Esophagus muscularis mucosa (tissue), 4 donors: ENCODE measurements at places on chromosomes 12 and 14. TPM values are rescaled to one million over a fixed set of nuclear protein-coding genes. Genes with fewer than 3 reads are reported as not detected.

GTF2A1 gene
- total RNA-seq: 28.1 TPM

DNA sequence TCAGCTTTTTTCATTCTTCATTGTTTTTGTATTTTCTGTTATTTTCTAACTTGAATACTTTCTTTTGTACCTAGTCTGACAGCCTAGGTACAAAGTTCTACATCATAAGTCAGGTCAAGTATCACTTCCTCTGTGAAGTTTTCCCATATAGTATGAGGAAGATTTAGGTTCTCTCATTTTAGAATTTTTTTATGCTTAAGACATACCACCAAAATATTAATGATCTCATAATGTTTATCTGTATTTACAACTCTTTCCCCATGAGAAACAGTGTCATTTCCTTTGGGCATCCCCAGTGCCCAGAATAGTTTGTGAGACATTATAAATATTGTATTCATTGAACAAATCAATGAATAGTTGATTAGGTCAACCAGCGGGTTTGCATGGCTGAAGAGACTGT lies 3.1 kb upstream of the ATF7IP start:
- no peaks in the 10 kb centered on the region for H3K4me1 ChIP-seq
- no peaks in the 10 kb centered on the region for H3K36me3 ChIP-seq
- no peak for DNase-seq
- H3K4me3 ChIP-seq: no peak overlapping the region
- H3K27me3 ChIP-seq: no peaks in the 10 kb centered on the region

DNA sequence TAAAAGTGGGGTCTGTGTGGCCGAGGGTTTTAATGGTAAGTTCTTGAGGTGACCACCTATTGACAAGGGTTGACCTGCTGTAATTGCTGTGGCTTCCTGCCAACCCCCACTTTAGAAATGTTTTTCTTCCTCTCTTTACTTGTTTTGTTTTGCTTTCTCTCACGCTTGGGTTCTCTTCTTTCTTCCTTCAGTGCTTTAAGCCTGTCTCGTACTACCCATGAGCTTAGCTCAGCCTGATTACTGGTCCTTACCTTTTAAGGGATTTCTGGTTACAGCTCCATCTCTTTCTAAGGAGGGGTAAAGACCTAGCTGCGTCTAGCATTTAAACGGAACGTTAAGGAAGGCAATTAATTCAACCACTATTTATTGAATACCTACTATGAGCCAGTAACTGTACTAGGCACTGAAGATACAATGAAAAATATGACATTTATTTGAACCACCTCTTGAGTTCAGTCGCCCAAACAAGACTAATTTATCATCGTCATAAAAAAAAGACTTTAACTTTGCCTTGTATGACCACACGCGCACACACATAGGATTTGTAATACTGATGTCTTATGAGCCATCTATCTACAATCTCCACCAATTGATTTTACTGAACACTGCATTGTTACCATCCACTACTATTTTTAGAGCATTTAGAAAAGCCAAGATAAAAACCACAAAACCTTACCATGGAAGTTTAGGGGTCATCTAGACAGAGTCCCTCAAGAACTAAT lies 888 bp upstream of the PPP1R12A start:
- no peak for DNase-seq
- H3K27ac ChIP-seq: peak overlapping the region; percentile 98
- H3K4me3 ChIP-seq: peak overlapping the region; percentile 99
- peaks cover 27% of the 10 kb centered on the region for H3K4me1 ChIP-seq

DNA sequence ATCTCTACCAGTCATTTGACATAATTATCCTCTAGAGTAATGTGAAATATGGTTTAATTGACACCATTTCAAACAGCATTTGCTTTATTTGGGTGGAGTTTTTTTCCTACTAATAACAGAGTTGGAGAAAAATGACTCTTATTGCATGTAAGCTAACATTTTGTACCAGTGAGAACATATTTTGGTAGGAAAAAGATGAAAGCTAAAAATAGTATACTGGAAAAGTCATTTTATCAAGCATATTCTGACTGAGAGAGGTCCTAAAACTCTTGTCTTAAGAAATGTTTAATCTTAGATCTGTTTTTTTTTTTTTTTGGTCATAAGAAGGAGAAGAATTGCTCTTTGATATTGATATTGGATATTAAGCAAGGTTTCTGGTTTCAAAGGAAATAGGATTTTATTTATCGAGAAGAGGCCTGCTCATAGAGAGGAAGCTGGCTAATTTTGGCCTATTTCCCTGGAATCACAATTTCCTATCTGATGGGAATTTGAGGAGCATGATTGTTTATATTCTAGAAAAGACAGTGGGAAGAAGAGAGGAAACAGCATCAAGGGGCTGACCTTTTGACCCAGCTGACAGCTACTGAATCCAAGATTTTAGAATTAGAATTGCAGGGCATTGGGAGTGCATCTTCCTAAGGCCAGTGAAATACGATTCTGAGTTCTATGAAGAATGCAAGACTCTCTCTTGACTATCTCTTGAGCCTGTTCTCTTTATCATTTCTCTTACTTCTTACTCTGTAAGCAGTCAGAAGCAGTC lies 19.4 kb downstream of the OTOGL start:
- H3K27ac ChIP-seq: peak overlapping the region; percentile 48
- no peaks in the 10 kb centered on the region for H3K27me3 ChIP-seq
- no peak overlapping the region for H3K4me3 ChIP-seq
- no peaks in the 10 kb centered on the region for H3K36me3 ChIP-seq
- no peak for DNase-seq
- peaks cover 21% of the 10 kb centered on the region for H3K4me1 ChIP-seq

DNA sequence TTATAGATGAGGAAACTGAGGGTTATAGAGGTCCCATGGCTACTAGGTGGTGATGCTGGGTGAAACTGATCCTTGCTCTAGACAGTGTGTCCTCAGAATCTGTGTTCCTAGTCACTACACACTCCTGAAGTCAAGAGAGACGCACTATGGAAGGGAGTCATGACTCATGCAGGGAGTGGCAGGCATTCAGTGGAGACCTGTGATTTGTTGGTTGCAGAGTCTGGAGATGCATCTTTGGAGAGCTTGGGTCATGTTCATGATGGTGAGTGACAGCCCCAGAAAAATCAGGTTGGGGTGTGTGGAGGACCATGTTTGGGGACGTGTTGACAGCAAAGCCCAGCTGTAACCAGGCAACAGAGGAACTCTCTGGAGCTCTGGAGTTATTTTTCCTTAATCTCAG lies 38.0 kb upstream of the FBXO21 start:
- H3K36me3 ChIP-seq: no peaks in the 10 kb centered on the region
- H3K4me3 ChIP-seq: no peak overlapping the region
- no peaks in the 10 kb centered on the region for H3K27me3 ChIP-seq
- H3K4me1 ChIP-seq: no peaks in the 10 kb centered on the region
- DNase-seq: no peak

DNA sequence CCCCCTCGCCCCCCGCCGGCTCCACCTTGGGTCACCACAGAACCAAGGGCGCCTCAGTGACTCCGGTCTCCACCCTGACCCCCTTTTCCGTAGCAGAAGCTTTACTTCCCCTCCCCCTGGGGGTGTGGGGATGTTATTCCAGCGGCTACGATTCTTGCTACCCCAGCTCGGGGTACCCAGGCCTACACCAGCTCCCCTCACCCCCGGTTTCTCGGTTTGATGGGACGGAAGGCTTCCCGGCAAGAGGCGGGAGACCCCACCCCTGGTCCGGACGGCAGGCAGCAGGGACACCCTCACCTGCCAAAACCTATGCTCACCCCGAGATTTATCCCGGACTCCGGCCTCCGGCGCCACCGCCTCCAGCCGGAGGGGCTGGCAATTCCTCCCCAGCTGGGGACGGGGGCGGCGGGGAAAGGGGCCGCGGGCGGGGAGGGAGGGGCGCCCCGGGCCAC lies 619 bp downstream of the RAB15 start:
- H3K27ac ChIP-seq: no peak overlapping the region
- no peak for DNase-seq
- H3K4me1 ChIP-seq: peaks cover 21% of the 10 kb centered on the region
- H3K27me3 ChIP-seq: no peaks in the 10 kb centered on the region
- peak overlapping the region; percentile 61 for H3K4me3 ChIP-seq

- H3K4me3 ChIP-seq: peak within 1 kb of the TSS; percentile 89
- DNase-seq: peak; percentile 100
- H3K36me3 ChIP-seq: peaks cover 33% of the 10 kb centered on the region
- peak within 1 kb of the TSS; percentile 100 for H3K27ac ChIP-seq
Measured at GRCh38 chr14:103333754-103334643, at the start of gene EIF5. Gene EIF5, plus strand, starts transcription at chr14:103334237. Its CDS starts 1,624 bp downstream, at chr14:103335861.

GRCh38 chr12:127060310-127060847 lies 1206.6 kb upstream of the TMEM132C start:
- H3K27ac ChIP-seq: no peak overlapping the region
- H3K4me3 ChIP-seq: no peak overlapping the region
- H3K4me1 ChIP-seq: no peaks in the 10 kb centered on the region
- no peak for DNase-seq
- H3K27me3 ChIP-seq: no peaks in the 10 kb centered on the region

GRCh38 chr12:57726884-57727757 lies 11.4 kb downstream of the AGAP2 start:
- DNase-seq: no peak
- H3K27me3 ChIP-seq: peaks cover 18% of the 10 kb centered on the region
- peak overlapping the region; percentile 53 for H3K27ac ChIP-seq
- H3K4me3 ChIP-seq: peak overlapping the region; percentile 63
- H3K4me1 ChIP-seq: peaks cover 20% of the 10 kb centered on the region

- DNase-seq: no peak
- no peak overlapping the region for H3K27ac ChIP-seq
- no peaks in the 10 kb centered on the region for H3K27me3 ChIP-seq
- no peaks in the 10 kb centered on the region for H3K4me1 ChIP-seq
Measured at GRCh38 chr12:98916106-98916505, 271.0 kb downstream of the APAF1 start.

DNA sequence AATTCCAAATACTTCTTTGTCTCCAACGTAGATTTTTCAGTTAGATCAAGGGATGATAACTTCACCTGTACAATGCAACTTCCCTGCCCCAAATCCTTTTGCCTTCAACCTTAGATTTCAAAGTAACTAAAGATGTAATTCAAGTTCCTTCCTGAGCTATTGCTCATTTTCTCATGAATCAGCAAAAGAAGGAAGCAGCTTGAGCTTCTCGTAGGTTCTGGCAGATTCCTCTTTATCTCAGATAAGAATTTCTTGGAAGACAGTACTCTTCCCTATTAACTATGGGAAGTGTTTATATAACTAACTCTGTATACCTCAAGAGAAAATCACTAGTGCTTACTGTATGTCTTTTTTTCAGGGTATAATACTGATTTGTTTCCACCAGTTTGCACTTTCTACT lies 203.8 kb downstream of the RASSF9 start:
- no peak overlapping the region for H3K4me3 ChIP-seq
- DNase-seq: no peak
- no peak overlapping the region for H3K27ac ChIP-seq

GRCh38 chr14:97687944-97688630 lies 890.9 kb downstream of the VRK1 start:
- no peaks in the 10 kb centered on the region for H3K4me1 ChIP-seq
- H3K27ac ChIP-seq: no peak overlapping the region
- no peak overlapping the region for H3K4me3 ChIP-seq
- no peaks in the 10 kb centered on the region for H3K27me3 ChIP-seq

DNA sequence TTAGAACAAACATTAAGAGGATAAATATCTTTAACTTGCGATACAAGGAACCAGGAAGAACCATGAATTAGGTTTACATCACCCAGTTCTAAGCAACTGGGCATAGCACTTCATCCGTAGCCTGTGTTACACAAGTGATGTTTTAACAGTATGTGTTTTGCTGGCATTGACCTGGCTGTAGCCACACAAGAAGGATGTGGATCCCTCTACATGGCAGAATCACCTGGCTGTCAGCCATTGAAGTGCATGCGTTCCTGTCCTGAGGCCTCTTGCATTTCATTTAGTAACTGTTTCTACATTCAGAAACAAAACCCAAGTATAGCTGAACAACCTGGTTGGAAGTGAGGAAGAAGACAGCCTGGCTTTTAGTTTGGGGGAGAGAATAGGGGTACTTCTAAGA lies 72.2 kb downstream of the TGFB3 start:
- H3K27me3 ChIP-seq: no peaks in the 10 kb centered on the region
- H3K4me1 ChIP-seq: peaks cover 17% of the 10 kb centered on the region
- no peaks in the 10 kb centered on the region for H3K36me3 ChIP-seq

GRCh38 chr12:117045160-117046010 lies 53.8 kb downstream of the TESC start:
- H3K27me3 ChIP-seq: no peaks in the 10 kb centered on the region
- peak overlapping the region; percentile 14 for H3K27ac ChIP-seq
- H3K4me1 ChIP-seq: peaks cover 19% of the 10 kb centered on the region
- H3K36me3 ChIP-seq: no peaks in the 10 kb centered on the region

DNA sequence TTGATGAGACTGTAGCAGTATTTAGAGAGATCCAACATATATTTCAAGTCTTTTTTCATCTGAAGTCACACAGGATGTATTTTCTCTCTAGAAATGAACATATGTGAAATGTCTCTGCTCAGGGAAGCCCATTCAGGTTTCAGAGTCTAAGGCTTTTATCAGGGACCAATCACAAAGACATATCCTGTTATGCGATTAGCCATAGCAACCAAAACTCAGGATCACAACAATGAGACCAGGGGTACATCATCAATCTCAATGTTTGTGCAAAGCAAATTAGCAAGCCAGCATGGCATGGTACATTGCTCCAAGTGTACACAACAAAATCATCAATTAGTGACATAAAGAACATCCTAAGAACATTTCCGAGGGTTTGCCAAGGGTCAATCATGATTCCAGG lies 99.2 kb upstream of the AMN1 start:
- H3K4me3 ChIP-seq: no peak overlapping the region
- H3K36me3 ChIP-seq: no peaks in the 10 kb centered on the region
- no peak overlapping the region for H3K27ac ChIP-seq
- no peaks in the 10 kb centered on the region for H3K27me3 ChIP-seq
- no peaks in the 10 kb centered on the region for H3K4me1 ChIP-seq
- DNase-seq: no peak

GRCh38 chr12:612886-613285 lies 50.4 kb downstream of the NINJ2 start:
- no peak for DNase-seq
- H3K36me3 ChIP-seq: no peaks in the 10 kb centered on the region
- H3K4me1 ChIP-seq: peaks cover 12% of the 10 kb centered on the region
- H3K27me3 ChIP-seq: no peaks in the 10 kb centered on the region
- H3K27ac ChIP-seq: no peak overlapping the region

GRCh38 chr14:104821971-104822608 lies 21.2 kb downstream of the ZBTB42 start:
- H3K36me3 ChIP-seq: no peaks in the 10 kb centered on the region
- no peaks in the 10 kb centered on the region for H3K27me3 ChIP-seq
- H3K27ac ChIP-seq: no peak overlapping the region
- no peak overlapping the region for H3K4me3 ChIP-seq
- H3K4me1 ChIP-seq: peaks cover 31% of the 10 kb centered on the region

DNA sequence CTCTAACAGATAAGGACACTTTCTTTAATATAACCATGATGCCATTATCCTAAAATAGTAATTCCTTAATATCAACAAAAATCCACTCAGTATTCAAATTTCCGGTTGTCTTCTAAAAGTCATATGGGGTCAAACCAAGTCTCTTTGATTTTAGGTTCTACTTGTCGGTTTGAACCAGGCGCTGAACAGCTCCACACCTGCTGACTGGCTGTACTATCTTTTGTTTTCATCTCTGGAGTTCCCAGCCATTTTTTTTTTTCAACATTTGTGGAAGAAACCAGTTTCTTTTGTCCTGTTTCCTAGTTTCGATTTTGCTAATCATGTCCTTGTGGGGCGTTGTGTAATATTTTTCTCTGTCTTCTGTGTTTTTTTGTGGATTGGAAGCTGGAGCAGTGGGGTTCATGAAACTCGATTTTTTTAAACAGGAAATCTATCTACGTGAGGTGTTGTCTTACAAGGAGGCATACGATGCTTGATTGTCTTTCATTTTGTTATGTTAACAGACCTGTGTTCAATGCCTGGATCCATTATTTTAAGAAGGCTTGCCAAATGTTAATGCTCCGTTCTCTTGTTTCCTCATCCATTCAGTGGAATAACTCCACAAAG lies 50.2 kb downstream of the FZD10 start:
- no peak overlapping the region for H3K4me3 ChIP-seq
- DNase-seq: no peak
- no peaks in the 10 kb centered on the region for H3K4me1 ChIP-seq
- no peaks in the 10 kb centered on the region for H3K36me3 ChIP-seq
- H3K27ac ChIP-seq: no peak overlapping the region
